ENCODE measurements at places on chromosomes 7 and 10.

DNA sequence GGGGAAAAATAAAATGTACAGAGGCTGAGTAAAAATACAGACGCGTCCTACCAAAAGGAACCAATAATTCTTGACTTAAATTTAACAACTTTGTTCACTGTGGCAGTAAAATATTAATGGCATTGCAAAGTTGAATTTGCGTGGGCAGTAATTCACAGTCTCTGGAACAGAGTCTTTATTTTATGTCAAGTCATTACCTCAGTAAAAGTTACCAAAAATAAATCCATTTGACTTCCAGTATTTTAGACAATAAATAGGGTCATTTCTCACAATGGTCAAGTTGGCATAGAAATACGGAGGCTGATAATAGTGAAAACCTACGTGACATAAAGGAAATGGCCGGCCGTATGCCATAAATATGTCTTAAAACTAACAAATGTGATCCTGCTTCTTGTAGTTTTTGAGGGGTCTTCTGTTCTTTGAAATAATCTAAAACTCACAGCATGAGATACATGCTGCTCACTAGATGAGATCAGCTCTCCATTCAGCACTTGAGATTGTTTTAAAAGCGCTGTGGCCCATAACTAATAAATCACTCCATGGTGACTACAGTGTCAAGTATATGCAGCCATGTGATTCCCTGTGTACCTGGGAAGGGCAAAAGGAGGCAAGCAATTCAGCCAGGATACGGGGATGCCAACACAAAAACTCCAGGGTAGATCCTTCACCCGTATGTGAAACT is 75.3 kb downstream of the DOCK4 start:
- DNase-seq = no peak

GRCh38 chr10:124739986-124740368 is 4.2 kb downstream of the FAM53B start:
- no peak for DNase-seq

GRCh38 chr7:9498303-9498702 is 1064.9 kb downstream of the NXPH1 start:
- no peak for DNase-seq

GRCh38 chr7:19111474-19112273 is 5.8 kb downstream of the TWIST1 start:
- no peak for DNase-seq

DNA sequence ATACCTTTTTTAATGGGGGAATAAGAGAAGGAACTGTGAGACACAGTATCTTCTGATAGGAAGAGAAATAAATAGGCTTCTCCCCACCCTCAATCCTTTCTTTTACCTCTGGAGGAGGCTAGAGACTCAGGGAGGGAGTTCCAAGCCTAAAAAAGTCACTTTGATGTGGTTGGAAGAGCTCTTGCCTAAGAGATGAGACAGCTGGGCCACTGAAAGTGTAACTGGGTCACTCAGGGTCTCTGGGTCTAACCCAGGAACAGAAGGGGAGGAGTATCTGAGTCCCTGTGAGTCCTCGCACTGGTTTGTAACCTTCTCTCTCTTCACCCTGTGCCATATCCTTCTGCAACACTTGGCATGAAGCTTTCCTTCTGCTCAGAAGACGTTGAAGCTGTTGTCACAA is 222.9 kb upstream of the AGK start:
- no peak for DNase-seq

DNA sequence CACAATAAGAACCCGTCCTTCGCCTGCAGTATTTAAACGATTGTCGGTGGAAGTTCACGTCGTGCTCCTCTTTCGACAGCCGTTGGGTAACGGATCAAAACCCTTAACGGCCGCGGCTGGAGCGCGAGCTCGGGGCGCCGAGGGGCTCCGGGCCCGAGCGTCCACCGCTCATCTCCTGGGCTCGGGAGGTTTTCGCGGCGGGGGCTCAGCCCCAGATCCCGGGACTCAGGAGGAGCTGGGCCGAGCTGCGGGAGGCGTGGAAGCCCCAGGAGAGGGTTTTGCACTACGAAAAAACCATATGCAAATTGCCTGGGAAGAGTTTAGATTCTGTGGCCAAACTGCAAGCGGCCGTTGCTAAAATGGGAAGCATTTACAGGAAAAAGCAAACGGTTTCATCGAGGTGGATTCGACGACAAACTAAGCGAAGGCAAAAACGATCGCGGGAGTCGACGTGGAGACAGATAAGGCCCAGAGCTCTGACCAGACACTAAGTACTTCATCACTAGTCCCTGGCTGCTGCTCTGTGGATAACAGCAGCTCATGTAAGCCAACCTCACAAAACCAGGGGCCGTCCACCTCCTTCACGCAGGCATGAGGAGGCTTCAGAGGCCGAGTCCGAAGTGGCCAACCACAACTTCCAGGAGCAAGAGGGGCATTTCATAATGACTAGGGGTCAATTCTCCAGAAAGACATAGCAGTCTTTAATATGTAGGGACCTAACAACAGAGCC is 129.7 kb downstream of the MARCHF5 start:
- DNase-seq = no peak

- DNase-seq = no peak
Measured at GRCh38 chr10:5775685-5776084, 37.5 kb downstream of the GDI2 start.

DNA sequence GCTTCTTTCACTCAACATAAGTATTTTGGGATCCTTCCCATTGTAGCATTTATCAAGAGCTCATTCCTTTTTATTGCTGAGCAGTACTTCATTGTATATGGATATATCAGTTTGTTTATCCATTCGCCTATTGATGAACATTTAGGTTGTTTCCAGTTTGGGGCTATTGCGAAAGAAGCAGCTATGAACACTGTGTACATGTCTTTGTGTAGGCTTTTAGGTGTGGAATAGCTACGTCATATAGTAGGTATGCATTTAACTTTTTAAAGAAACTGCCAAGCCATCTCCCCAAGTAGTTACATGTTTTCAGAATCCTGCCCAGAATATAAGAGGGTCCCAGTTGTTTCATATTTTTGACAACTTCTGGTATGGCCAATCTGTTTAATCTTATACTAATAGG is 468.1 kb downstream of the IPMK start:
- no peak for DNase-seq

- DNase-seq = peak; percentile 82
Measured at GRCh38 chr7:127865466-127865865, 165.8 kb downstream of the LRRC4 start.

- DNase-seq = no peak
Measured at GRCh38 chr10:111100198-111100597, 23.4 kb downstream of the ADRA2A start.

- no peak for DNase-seq
Measured at GRCh38 chr7:50306494-50307367, 2.2 kb downstream of the IKZF1 start.

DNA sequence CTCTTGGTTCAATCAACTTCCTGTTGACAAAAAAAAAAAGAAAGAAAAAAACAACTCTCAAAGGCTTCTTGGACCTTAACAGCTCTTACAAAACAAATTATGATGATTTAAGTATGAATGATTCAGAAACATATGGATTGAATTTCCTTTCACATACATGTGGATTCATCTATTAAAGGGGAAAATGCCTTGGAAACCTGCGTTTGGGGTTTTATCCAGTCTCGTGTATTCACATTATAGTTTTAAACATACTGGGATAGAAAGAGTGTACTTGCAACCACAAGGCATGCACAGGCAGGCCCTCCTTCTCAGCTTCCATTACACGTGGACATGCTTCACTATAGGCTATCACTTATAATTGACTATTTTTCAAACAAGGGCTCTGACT is 286.7 kb downstream of the INHBA start:
- peak; percentile 56 for DNase-seq

GRCh38 chr7:77940647-77941046 is 142.1 kb downstream of the PHTF2 start:
- peak; percentile 48 for DNase-seq

DNA sequence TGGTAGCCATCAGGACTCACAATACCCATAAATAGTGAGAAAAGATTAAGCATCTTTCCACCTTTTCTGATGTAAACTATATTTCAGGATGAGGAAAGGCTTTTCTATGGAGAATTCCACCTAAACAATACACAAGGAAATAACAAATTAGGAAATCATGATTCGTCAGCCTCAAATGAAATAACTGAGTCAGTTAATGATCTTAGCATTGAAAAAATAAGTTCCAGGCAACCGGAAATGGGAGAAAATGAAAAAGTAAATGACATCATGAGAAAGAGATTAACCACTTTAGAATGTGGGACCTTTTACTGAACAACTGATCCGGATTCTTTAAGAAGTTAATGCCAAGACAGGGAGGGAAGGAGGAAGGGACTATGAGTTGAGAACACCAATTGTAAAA is 742.3 kb downstream of the TNS3 start:
- DNase-seq = peak; percentile 55

DNA sequence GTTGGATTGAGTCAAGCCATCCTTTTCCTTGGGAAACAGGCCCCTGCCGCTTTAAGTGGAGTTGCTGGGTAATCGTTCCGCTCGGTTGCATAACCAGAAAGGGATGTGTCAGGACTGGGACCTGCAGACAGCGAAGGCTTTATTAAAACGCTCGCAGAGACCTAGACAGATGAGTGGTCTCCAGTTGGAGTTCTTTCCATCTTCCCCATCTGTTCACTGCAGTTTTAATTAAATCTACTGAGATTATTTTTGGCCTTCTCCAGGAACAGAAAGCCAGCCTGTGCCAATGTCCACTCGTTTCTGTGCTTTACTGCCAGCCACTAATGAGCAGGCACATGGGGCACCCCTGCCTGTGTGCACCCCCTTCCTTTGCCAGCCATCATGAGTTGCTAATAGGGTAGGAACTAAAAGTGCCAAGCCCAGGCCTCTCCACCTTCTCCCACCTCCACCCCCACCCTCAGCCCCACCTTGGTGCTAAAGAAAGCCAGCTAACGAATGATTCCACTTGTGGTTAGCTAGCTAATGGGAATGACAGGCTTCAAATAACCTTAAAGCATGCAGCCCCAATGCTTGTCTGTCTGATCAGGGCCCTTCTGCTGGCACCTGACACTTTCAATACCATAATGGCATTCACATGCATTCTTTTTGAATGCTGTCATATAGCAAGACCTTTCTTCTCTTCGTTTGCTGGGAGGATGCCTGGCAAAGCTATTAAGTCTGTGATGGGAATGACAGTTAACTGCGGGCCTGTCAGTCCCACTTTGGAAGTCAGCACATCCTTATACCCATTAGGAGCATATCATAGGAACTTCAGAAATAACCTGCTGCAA is 556.8 kb upstream of the GALNT17 start:
- peak; percentile 28 for DNase-seq
